Cardiac muscle cell (in vitro differentiated cells and primary cell): ENCODE measurements at places on chromosomes 2 and 18. TPM values are rescaled to one million over a fixed set of nuclear protein-coding genes. Genes with fewer than 3 reads are reported as not detected.
A peak's percentile ranks its signal among the peaks of the same experiment; 100 is the strongest.

The IMPACT gene
- total RNA-seq = 15.3 and 15.6 TPM in 2 replicates

GRCh38 chr2:237154082-237154638 is 68.5 kb downstream of the COPS8 start:
- no peaks in the 10 kb centered on the region for H3K4me1 ChIP-seq
- H3K27me3 ChIP-seq = no peaks in the 10 kb centered on the region
- DNase-seq = peak; percentile 42
- H3K36me3 ChIP-seq = no peaks in the 10 kb centered on the region
- H3K27ac ChIP-seq = no peak overlapping the region
- no peak overlapping the region for H3K4me3 ChIP-seq

The FBXO48 gene
- total RNA-seq = 0.46 and 0.66 TPM in 2 replicates

- H3K27me3 ChIP-seq = peaks cover 11% of the 10 kb centered on the region
- H3K36me3 ChIP-seq = no peaks in the 10 kb centered on the region
- no peak overlapping the region for H3K27ac ChIP-seq
Observed at GRCh38 chr2:242053921-242054320, 184.4 kb downstream of the RTP5 start.

GRCh38 chr2:101234169-101234938 is 18.3 kb upstream of the CNOT11 start:
- H3K36me3 ChIP-seq = no peaks in the 10 kb centered on the region
- no peaks in the 10 kb centered on the region for H3K27me3 ChIP-seq
- H3K4me1 ChIP-seq = peaks cover 12% of the 10 kb centered on the region
- no peak for DNase-seq
- no peak overlapping the region for H3K4me3 ChIP-seq

The SCYGR4 gene
- total RNA-seq = not detected in 2 replicates

DNA sequence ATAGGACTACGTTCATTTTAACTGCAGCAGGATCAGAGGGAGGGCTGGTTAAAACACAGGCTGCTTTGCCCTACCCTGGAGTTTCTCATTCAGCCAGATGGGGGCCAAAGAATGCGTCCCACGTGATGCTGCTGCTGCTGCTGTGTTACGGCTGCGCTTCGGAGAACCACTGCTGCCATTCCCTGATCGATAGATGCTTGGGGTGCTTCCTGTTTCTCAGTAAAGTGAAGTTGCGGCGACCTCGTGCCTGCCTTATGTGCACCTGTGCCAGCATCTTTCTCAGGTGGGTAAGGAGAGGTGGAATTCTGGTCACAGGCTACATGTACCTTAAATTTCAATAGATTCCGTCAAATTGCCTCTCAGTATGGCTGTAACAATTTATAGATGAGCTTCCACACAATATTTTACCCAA is 24.7 kb upstream of the TOGARAM2 start:
- no peak overlapping the region for H3K4me3 ChIP-seq
- H3K4me1 ChIP-seq = peaks cover 6% of the 10 kb centered on the region
- H3K27ac ChIP-seq = no peak overlapping the region

- H3K27ac ChIP-seq = no peak overlapping the region
- no peak overlapping the region for H3K4me3 ChIP-seq
- H3K27me3 ChIP-seq = no peaks in the 10 kb centered on the region
- DNase-seq = no peak
Observed at GRCh38 chr18:79851489-79851888, 53.8 kb downstream of the KCNG2 start.

The RFTN2 gene
- 2.8 and 8.3 TPM in 2 replicates for total RNA-seq

DNA sequence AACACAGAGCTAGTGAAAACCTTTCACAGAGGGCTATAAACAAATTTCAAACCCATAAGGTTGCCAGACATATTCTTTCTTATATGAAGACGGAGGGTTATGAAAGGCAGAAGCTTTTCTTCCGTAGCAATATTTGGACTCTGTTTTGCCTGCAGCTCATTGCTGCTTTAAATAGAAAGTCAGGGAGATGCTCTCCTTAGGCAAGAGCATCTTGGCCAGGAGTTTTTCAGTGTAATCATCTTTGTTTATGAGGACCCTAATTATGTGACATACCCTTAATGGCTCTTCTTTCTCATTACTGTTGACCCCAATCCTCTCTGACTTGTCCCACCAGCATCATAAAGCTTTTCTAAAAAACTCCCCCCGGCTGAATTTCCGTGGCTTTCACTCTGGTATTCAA is 433.4 kb upstream of the NRXN1 start:
- H3K4me3 ChIP-seq = no peak overlapping the region
- no peak for DNase-seq
- H3K27me3 ChIP-seq = no peaks in the 10 kb centered on the region

DNA sequence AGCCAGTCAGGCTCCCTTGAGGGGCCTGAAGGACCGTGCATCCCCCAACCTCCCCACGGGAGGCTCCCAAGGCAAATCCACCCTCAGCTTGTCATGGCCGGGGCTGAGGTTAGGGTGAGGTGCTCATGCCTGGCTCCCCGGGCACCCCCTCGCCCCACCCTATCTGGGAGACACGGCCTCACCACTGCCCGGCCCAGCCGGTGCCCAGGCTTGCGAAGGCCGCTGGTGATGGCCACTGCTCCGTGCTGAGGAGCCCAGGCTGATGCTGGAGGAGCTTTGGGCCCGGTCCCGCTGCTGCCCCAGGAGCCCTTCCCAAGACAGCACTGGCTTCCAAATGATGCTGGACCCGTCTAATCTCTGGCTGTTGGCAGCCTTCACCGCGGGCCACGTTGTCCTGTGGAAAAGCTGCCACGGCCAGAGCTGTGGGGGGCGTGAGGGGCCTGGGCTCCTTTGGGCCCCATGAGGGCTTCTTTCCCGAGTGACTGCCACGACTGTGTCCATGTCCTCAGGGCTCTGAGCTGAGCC is 135.7 kb upstream of the CTDP1 start:
- no peaks in the 10 kb centered on the region for H3K27me3 ChIP-seq
- H3K4me3 ChIP-seq = no peak overlapping the region
- DNase-seq = no peak
- peaks cover 3% of the 10 kb centered on the region for H3K4me1 ChIP-seq
- H3K36me3 ChIP-seq = no peaks in the 10 kb centered on the region

- H3K27me3 ChIP-seq = no peaks in the 10 kb centered on the region
- no peaks in the 10 kb centered on the region for H3K36me3 ChIP-seq
- no peak overlapping the region for H3K4me3 ChIP-seq
Observed at GRCh38 chr2:30577151-30577550, 130.1 kb downstream of the LCLAT1 start.

DNA sequence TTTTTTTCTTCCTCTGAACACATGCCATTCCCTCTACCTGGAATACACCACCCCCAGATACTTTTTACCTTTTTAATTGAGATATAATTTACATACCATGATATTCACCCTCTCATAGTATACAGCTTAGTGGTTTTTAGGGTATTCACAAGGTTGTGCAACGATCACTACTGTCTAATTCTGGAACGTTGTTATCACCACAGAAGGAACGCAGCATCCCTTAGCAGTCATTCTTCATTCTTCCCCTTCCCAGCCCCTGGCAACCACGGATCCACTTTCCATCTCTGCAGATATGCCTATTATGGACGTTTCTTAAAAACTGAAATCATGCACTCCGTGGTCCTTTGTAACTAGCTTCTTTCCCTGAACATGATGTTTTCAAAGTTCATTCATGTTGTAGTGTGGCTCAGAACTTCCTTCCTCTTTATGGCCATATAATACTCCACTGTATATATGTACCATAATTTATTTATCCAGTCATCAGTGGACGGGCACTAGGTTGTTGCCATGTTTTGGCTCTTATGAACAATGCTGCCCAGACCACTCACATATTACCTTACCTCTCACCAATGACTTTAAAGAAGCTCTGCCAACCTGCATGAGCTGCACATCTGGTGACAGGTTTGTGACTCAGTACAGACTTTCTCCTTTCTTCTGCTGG is 168.9 kb downstream of the CTIF start:
- H3K27me3 ChIP-seq = no peaks in the 10 kb centered on the region
- H3K4me1 ChIP-seq = peaks cover 4% of the 10 kb centered on the region
- H3K36me3 ChIP-seq = no peaks in the 10 kb centered on the region
- H3K27ac ChIP-seq = no peak overlapping the region
- no peak for DNase-seq

GRCh38 chr2:134275058-134275862 is 21.4 kb downstream of the MGAT5 start:
- no peak overlapping the region for H3K27ac ChIP-seq
- H3K4me3 ChIP-seq = no peak overlapping the region
- H3K36me3 ChIP-seq = no peaks in the 10 kb centered on the region
- no peak for DNase-seq
- peaks cover 21% of the 10 kb centered on the region for H3K4me1 ChIP-seq

The PRKAG3 gene
- total RNA-seq = not detected in 2 replicates

GRCh38 chr2:74228772-74229171 is 30.4 kb downstream of the MTHFD2 start:
- no peak overlapping the region for H3K27ac ChIP-seq
- no peaks in the 10 kb centered on the region for H3K27me3 ChIP-seq
- H3K4me1 ChIP-seq = peaks cover 21% of the 10 kb centered on the region
- DNase-seq = no peak

The SMC6 gene
- 7.8 and 19.2 TPM in 2 replicates for total RNA-seq

- no peak overlapping the region for H3K27ac ChIP-seq
- no peak for DNase-seq
- H3K27me3 ChIP-seq = peaks cover 28% of the 10 kb centered on the region
- no peak overlapping the region for H3K4me3 ChIP-seq
- no peaks in the 10 kb centered on the region for H3K36me3 ChIP-seq
- no peaks in the 10 kb centered on the region for H3K4me1 ChIP-seq
Observed at GRCh38 chr2:60739156-60739555, 16.9 kb upstream of the PAPOLG start.

DNA sequence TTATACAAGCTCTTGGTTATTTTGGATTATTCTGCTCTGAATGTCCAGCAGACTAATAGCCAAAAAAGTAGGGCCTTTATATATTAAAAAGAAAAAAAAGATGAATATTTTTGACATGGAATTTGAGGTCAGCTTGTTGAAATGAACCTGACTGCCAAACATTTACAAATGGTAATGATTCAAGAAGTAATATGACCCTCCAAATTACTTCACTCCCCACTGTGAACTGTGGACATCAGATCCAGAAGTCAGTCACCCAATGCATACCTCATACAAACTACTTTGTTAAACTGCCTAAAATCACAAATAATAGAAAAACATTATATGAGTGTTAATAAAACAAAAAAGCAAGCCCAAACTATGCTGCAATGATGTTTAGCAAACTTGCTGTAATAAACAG is 10.0 kb downstream of the EPG5 start:
- peak; percentile 45 for DNase-seq
- H3K4me3 ChIP-seq = no peak overlapping the region
- no peak overlapping the region for H3K27ac ChIP-seq
- peaks cover 27% of the 10 kb centered on the region for H3K36me3 ChIP-seq
- no peaks in the 10 kb centered on the region for H3K4me1 ChIP-seq

GRCh38 chr2:239268549-239268948 is 132.3 kb downstream of the HDAC4 start:
- H3K36me3 ChIP-seq = no peaks in the 10 kb centered on the region
- H3K4me3 ChIP-seq = no peak overlapping the region
- H3K27me3 ChIP-seq = no peaks in the 10 kb centered on the region
- peaks cover 28% of the 10 kb centered on the region for H3K4me1 ChIP-seq
- no peak for DNase-seq
